ENCODE measurements at places on chromosomes 5 and 9. TPM values are rescaled to one million over a fixed set of nuclear protein-coding genes. Genes with fewer than 3 reads are reported as not detected.

GRCh38 chr9:80085668-80086067, 513.9 kb downstream of the TLE4 start:
- no peak for DNase-seq

Gene CRB2
- 2.2 TPM for total RNA-seq

GRCh38 chr5:72151169-72151568, 43.9 kb downstream of the MAP1B start:
- no peak for DNase-seq

Gene CFAP77
- total RNA-seq, result 3.0 TPM

DNA sequence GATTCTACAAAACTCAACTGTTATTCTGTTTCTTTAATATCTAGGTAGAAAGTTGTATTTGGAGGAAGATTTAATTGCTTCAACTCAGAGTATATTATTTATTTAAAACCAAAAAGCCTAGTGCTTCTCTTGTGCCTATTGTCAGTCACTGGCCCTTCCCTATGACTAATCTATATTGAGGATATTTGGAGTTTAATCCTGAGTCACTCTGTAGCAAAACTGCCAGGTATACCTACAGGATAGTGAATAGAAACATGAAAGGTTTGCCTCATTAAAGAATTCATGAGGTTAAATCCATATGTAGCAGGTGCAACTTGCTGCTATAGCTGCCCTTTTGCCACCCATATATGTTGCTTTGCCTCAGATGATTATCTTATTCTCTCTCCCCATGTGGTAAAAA, 15.1 kb downstream of the PLK2 start:
- DNase-seq, result no peak

DNA sequence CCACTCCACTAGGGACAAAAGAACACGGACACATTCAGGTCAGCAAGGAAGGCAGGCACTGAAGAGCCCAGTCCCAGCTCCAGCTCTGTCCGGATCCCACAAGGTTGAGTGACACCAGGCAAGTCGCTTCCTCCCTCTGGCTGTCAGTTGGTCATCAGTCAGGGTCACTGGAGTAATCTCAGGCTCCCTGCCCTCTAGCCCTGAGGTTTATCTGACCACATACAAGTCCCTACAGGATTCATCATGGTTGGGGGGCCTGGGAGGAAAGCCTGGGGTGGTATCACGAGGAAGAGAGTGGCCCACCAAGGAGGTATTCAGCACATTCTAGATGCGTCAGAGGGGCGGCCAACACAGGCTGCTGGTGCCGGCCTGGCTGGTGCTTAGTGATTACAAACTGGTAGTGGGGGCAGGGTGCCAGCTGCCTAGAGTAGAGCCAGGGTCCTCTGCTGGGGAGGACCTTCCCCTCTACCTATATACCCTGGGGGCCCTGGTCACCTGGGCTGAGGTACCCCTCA, 81.5 kb downstream of the SHB start:
- DNase-seq, result peak; percentile 70

- no peak for DNase-seq
These were observed 104.1 kb upstream of the TUT7 start for GRCh38 chr9:86458191-86458855.

Gene BTNL8
- 0.21 TPM for total RNA-seq

GRCh38 chr9:20552874-20553557, 69.3 kb downstream of the MLLT3 start:
- DNase-seq, result no peak

Gene KIF3A
- total RNA-seq, result 6.4 TPM

Gene PPWD1
- total RNA-seq, result 17.6 TPM

GRCh38 chr5:159216454-159216853, 7.1 kb upstream of the RNF145 start:
- no peak for DNase-seq

Gene PRSS3
- not detected for total RNA-seq

GRCh38 chr9:14400658-14400995, 86.7 kb upstream of the NFIB start:
- peak; percentile 67 for DNase-seq

All from left cardiac atrium (tissue), 4 donors.